ENCODE measurements at places on chromosomes 5 and 9.

DNA sequence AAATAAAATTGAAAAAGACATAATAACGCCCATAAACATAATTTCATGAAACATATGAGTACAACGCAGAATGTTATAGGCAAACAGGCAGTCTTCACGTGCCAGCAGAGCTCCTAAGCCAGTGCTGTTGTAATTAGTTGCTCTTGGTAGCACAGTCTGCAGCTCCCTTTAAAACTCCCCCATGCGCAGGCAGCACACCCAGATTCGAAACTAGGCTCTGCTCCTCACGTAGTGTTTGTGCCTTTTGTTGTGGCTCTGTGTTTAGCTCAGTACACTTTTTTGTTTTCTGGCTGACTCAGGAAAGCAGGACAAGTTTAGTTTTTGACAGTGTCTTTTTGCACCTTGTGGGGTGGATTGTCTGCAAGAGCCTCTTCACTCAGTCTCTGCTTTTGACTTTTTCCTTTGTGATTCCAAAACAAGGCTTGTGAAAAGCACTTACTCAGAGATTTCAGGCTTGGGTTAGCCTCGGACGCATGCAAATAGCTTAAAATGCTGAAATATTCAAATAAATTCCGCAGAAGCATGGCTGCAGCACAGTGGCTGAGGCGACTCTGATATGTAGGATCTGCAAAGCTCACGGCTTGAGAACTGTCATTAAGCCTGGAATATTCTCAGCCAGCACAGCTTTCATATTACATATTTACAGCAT is 113.6 kb downstream of the IRX1 start:
- no peak for DNase-seq

GRCh38 chr5:181120306-181120705 is 10.7 kb downstream of the OR2V1 start:
- no peak for DNase-seq

DNA sequence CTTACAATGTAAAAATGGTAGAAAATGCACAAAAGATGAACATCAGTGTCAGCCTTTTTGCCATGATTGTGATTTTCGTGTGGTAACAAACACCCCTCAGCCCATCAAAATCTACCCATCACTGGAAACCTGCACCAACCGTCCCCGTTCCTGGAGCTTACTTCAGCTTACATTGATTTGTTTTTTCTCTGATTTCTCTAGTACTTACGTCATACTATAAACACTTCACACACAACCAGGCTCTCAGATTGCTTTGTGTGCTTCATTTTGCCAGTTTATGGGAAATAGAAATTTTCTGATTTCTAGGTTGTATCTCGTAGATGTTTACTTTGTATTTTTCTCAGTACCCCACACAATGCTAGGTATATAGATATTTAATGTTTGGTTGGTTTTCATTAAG is 129.1 kb downstream of the RAB3C start:
- DNase-seq = no peak

GRCh38 chr5:37721447-37721871 is 118.4 kb downstream of the GDNF start:
- DNase-seq = no peak
